NCI-H1105 treated with DMSO at 0.1 percent for 48 hours (cell line): ENCODE measurements at places on chromosomes 12 and 14.

DNA sequence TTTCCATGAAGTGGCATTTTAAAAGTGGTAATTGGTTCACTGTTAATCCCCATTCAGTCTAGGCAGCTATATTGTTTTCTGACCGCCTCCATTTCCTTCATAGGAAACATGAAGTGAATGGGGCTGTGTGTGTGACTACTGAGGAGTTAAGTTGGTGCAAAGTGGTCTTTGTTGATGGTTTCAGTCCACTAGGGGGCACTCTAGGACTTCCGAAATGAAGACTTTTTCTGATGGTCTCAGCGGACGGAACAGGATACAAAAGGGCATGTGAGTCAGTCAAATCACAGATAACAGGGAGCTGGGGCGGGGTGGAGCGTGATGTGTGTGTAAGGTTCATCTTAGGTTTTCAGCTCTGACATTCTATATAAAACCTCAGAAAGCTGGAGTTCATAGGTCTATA, 240.1 kb upstream of the OR4E1 start:
- DNase-seq: peak; percentile 55

- DNase-seq: no peak
These were observed 76.4 kb upstream of the FICD start for GRCh38 chr12:108438667-108439066.

GRCh38 chr14:81396113-81396512, 4.0 kb downstream of the STON2 start:
- DNase-seq: no peak

DNA sequence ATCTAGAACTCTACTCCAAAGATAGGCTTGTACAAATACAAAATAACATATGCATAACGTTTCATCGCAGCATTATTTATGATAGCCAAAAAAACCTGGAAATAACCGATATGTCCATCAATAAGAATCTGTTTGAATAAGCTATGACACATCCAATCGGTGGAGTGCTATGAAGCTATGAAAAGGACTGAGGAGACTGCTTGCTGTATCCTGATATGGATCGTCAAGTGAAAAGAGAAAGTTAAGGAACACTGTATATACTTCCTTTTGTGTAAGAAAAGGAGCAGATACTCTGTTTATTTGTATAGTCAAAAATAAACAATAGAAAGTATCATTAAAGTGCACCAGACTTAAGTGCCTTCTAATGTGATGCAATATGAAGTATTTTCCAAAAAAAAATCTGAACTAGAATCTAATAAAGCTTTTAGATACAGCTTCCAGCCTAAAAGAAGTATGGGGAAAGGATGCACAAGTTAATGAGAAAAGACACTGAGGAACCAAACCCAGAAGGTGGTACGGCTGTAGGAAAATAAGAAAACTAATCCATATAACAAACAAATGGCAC, 645 bp upstream of the KLHDC1 start:
- no peak for DNase-seq

DNA sequence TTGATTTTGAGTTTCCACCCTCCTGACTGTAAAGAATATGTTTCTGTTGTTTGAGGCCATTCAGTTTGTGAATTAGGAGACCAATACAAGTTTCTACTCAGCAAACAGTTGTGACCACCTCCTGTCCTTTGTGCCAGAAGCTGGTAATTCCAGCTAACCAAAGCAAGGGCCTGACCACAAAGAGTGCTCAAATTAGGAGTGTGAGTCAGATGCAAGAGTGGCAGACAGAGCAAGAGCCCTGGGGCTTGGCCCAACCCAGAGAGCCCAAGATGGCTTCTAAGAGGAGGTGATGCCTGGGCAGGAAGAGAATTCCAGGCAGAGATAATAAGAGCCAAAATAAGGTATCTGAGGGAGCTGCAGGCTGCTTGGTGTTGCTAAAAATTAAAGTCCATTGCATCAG, 77.7 kb upstream of the C14orf132 start:
- DNase-seq: no peak

DNA sequence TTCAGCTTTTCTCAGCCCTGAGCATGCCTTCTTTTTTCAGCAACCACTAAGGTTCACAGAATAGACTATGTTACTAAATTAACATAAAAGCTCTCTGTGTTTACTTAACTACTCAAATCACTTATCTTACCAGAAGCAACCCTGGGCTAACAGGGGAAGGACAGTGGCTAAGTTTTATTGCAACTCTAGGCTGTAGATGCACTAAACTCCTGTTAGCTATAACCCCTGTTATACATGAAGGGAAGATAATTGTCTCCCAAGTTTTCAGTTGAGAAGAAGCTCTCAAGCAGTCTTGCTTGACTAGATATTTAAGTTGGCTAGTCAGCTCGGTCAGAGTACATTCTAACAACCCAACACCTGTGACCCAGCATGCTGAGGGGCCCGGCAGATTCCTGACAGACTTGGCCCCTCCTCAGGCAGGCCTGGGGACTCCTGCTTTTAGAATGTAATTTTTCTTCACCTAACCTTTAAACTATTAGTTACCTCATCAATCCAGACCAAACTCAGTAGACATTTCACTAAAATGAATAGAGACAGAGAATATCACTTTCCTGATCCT, 464.5 kb downstream of the EGLN3 start:
- no peak for DNase-seq

GRCh38 chr12:132672116-132672515, 15.0 kb downstream of the POLE start:
- no peak for DNase-seq

- DNase-seq: no peak
These were observed 2.7 kb downstream of the M6PR start for GRCh38 chr12:8946733-8947132.

DNA sequence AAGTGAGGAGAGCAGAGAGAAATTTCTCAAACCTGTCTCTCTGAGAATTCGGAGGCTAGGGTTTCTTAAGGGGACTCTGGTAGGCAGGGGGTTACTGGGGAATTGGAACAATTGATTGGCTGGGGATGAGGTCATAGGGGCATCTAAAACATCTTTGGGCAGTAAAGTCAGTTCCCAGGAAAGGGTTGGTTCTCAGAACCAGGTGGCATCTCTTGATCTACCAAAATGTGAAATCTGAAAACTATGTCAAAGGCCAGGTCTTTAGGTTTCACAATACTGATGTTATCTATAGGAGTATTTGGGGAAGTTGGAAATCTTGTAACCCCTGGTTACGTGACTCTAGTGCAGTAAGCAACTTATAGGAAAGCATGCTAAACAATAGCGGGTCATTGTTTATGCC, 6.9 kb downstream of the C12orf75 start:
- no peak for DNase-seq

GRCh38 chr12:120473807-120474615, 4.5 kb upstream of the SRSF9 start:
- DNase-seq: no peak
